ENCODE measurements at places on chromosomes 5 and 9. TPM values are rescaled to one million over a fixed set of nuclear protein-coding genes. Genes with fewer than 3 reads are reported as not detected.

DNA sequence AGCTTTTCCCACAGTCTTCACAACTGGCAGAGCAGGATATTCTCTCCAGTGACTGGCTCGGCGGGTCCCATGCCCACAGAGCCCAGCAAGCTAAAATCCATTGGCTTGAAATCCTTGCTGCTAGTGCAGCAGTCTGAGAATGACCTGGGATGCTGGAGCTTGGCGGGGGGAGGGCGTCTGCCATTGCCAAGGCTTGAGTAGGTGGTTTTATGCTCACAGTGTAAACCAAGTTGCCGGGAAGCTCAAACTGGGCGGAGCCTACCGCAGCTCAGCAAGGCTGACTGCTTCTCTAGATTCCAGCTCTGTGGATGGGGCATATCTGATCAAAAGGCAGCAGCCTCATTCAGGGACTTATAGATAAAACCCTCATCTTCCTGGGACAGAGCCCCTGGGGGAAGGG lies 194.1 kb downstream of the CCDC171 start:
- no peak for DNase-seq

Gene PWWP2A
- total RNA-seq: 6.9 TPM

DNA sequence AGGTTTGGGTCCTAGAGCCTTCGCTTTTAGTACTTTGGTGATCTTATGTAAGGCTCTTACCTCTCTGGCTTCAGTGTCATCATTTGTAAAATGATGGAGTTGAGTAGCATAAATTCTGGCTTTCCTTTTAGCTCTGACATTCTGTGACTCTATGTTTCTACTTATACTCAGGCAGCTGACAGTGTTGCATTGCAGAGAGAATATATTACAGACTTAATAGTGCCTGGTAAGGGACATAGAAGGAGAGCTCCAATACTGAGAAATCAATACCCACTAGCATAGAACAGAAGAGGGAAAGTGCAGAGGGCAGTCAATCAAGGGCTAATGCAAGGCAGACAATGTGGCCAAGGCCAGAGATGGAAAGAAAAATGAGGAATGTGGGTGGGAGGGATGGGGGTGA lies 371.4 kb upstream of the TLE4 start:
- DNase-seq: no peak

Gene CRB2
- not detected for total RNA-seq

Gene CMYA5
- total RNA-seq: 3,049 TPM

GRCh38 chr5:65332591-65332990 lies 149.1 kb downstream of the ADAMTS6 start:
- DNase-seq: no peak

- no peak for DNase-seq
These were observed at the start of gene FGF18 for GRCh38 chr5:171418982-171419687. FGF18 (plus strand) TSS chr5:171419647; CDS start chr5:171420200, 553 bp downstream.

GRCh38 chr5:16531063-16531648 lies 65.6 kb upstream of the ZNF622 start:
- no peak for DNase-seq

GRCh38 chr9:72952381-72952690 lies 517 bp downstream of the ALDH1A1 start:
- no peak for DNase-seq

DNA sequence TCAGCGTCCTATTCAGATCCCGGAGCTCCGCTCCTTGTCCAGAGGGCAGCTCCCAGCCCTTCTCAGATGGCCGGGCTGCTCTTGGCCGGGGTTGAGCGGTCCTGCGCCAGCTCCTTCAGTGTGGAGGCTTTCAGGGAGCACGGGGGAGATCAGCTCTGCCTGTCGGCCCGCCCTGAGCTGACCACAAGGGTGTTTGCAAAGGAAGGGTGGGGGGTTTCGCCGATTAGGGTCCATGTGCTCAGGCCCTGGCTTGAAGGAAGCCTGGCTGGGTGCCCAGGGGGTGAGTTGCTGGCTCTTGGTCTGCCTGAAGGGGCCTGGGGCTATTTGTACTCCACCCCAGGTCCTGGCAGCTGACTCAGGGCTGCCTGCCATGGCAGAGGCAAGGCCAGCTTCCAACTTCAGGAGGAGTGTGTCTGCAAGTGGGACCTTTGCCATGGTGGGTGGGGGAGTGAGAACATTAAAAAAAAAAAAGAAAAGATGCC lies 250.1 kb upstream of the KLF4 start:
- peak; percentile 53 for DNase-seq

DNA sequence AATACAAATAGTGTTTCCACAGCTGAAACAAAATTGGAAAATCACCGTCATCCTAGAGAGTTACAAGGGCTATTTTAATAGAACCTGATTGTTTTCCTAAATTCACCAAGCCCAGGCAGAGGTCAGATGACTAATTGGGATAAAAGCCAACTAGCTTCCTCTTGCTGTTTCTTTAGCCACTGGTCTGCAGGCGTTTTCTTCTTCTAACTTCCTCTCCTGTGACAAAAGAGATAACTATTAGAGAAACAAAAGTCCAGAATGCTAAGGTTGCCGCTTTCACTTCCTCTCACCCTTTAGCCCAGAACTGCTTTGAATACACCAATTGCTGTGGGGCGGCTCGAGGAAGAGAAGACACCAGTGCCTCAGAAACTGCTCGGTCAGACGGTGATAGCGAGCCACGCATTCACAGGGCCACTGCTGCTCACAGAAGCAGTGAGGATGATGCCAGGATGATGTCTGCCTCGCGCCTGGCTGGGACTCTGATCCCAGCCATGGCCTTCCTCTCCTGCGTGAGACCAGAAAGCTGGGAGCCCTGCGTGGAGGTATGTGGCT lies at the start of gene TLR4:
Gene TLR4, plus strand, starts transcription at position 380 of the 552 bp plus-strand sequence. Its CDS starts 70 bp downstream, at position 450.
- DNase-seq: peak; percentile 57

Gene CCDC171
- 1.6 TPM for total RNA-seq
